ENCODE measurements at places on chromosomes 11 and 22.
A peak's percentile ranks its signal among the peaks of the same experiment; 100 is the strongest.

GRCh38 chr22:19199479-19199878, 20.9 kb upstream of the SLC25A1 start:
- DNase-seq = no peak

GRCh38 chr11:110883256-110883655, 171.0 kb upstream of the ARHGAP20 start:
- DNase-seq = peak; percentile 75

DNA sequence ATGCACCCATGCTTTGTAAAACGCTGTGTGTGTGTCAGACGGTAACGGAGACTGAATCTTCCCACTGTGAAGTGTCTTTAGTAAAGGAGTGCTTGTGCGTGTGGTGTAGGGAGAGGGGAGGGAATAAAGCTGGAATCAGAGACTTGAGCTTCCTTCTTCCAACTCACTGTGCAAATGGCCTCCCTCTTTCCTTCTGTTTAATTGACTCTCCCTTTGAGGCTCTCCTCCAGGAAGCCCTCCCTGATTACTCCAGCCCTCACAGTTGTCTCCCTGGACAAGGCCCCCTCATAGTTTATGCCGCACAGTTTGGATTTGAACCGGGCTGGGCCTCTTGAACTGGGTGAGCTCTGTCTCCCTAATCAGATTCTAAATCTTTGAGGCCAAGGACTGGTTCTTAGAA, 23.0 kb upstream of the KCNJ11 start:
- DNase-seq = no peak

- no peak for DNase-seq
Measured at GRCh38 chr22:39997939-39998726, 3.4 kb downstream of the FAM83F start.

GRCh38 chr22:28917747-28918549, 34.6 kb downstream of the ZNRF3 start:
- no peak for DNase-seq

- peak; percentile 50 for DNase-seq
Measured at GRCh38 chr22:48492366-48493320, 1335.0 kb downstream of the BRD1 start.

- DNase-seq = no peak
Measured at GRCh38 chr11:452916-453527, 2.9 kb downstream of the PTDSS2 start.

DNA sequence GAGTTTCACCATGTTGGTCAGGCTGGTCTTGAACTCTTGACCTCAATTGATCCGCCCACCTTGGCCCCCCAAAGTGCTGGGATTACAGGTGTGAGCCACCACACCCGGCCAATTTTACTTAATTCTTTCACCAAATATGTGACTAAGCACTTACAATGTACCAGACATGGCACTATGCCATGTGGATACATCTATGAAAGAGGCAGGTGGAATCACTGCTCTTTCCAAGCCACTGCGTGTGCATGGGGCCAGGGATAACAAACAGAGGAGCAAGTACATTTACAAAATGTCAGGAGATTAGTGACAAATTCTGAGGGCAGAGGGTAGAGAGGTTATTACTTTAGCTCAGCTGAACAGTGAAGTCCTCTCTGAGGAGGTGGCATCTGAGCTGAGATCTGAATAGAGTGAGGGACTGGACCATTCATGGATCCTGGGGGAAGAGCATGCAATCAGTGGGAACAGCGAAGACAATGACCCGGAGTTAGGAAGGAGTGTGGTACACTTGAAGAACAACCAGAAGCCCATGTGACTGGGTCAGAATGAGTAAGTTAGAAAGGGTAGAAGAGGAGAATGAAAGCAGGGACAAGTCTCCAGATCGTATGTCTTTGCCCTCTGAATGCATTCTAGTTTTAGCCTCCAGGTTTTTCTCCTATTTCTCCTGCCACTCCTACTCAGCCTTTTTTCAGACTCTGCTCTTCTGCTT, 38.3 kb upstream of the GRAMD1B start:
- DNase-seq = no peak

DNA sequence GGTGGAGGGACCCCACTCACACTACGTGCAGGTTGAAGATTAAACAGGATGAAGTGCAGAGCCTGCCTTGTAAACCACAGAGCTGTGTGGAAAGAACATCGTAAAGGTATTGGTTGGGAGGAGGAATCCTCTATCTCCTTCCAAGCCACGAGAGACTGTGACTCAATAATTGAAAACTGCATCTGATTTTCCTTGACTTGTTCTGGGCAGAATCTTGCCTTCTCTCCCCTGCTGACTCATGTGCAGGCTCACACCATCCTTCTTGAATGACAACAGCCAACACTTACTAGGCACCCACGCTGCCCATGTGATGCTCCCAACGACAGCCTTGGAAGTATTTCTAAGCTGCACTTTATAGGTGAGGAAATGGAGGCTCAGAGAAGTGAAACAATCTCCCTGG, 563.0 kb downstream of the MIAT start:
- DNase-seq = no peak

- no peak for DNase-seq
Measured at GRCh38 chr11:73380331-73380730, 4.1 kb downstream of the RELT start.

- DNase-seq = no peak
Measured at GRCh38 chr11:19513253-19513652, 199.4 kb upstream of the NAV2 start.

- no peak for DNase-seq
Measured at GRCh38 chr22:46483353-46483752, 54.1 kb downstream of the CELSR1 start.

- no peak for DNase-seq
Measured at GRCh38 chr11:119515771-119516400, 92.9 kb upstream of the THY1 start.

DNA sequence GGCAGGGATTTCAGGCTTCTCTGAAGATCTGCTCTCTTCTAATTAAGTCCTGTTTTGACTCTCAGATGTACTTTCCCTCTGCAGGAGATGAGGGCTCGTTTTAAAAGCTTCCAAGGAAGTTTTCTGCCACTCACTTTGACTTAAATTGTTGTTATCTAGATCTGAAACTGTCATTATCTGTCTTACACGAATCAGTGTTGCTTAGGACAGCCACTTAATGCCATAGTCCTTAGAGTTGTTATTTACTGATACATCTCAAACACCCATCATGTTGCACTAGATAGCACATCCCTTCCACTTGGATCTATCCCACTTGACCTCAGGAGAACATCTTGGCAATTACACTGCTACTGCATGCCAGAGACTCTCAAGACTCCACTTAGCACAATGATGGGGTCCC, 86.9 kb upstream of the FAT3 start:
- DNase-seq = no peak

All from fibroblast of the conjunctiva (primary cell).